ENCODE measurements at places on chromosomes 16 and 17.

- no peak for DNase-seq
Measured at GRCh38 chr16:11032922-11033291, 88.5 kb downstream of the CLEC16A start.

- DNase-seq: no peak
Measured at GRCh38 chr17:29962656-29963055, 21.2 kb downstream of the EFCAB5 start.

DNA sequence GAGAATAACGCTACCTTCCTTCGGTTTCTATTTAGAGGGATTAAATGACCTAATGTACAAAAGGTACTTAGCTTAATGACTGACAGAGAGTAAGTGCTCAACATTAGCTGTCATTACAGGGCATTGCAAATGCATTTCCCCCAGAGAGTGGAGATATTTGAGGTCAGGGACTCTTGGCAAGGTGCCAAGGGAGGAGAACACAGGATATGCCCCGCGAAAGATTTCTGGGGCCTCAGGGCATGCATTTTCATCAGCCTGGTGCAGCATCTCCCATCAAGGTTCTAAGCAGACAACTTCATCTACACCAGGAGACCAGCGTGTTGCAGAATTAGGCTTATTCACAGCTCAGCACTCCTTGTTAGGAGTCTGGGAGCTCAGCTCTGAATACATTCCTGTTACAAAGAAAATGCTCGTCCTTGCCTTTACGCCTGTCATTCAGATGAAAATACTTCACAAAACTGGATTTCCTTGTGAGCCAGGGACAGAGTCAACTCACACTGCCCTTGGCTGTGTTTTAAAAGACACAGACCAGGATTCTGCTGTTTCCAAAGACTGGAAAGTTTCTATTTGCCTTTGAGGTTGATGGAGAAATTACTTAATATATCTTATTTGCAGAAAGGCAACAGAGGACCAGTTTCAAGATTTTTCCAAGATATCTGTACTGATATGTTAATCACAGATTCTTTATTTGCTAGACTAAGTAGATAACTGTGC, 108.2 kb downstream of the VAT1L start:
- DNase-seq: no peak

DNA sequence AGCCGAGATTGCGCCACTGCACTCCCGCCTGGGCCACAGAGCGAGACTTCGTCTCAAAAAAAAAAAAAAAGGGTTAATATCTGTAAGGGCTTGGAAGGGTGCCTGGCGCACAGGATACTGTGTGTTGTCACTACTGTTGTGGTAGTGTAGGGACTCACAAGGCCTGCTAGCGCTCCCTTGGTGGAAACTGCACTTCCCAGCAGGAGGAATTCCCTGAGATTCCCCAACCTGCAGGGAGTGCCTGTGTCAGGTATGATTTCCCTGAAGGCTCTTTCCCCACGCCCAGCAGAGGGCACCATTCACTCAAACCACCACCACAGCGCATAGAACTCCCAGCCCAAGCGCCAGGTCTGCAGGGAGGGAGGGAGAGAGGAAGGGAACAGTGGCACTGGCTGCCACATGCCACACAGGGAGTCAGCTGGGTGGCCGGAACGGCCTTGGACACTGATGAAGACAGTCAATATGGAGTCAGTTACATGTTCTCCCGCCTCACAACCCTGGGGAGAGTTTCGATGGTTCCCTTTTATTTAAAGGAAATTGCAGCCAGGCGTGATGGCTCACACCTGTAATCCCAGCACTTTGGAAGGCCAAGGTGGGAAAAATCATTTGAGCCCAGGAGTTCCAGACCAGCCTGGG, 32.7 kb upstream of the CDH1 start:
- DNase-seq: peak; percentile 93

- no peak for DNase-seq
Measured at GRCh38 chr17:37493249-37494027, 3.7 kb downstream of the DUSP14 start.

GRCh38 chr17:32899236-32900013, 22.5 kb upstream of the MYO1D start:
- no peak for DNase-seq

- DNase-seq: no peak
Measured at GRCh38 chr17:39965017-39965699, 2.4 kb downstream of the GSDMA start.

DNA sequence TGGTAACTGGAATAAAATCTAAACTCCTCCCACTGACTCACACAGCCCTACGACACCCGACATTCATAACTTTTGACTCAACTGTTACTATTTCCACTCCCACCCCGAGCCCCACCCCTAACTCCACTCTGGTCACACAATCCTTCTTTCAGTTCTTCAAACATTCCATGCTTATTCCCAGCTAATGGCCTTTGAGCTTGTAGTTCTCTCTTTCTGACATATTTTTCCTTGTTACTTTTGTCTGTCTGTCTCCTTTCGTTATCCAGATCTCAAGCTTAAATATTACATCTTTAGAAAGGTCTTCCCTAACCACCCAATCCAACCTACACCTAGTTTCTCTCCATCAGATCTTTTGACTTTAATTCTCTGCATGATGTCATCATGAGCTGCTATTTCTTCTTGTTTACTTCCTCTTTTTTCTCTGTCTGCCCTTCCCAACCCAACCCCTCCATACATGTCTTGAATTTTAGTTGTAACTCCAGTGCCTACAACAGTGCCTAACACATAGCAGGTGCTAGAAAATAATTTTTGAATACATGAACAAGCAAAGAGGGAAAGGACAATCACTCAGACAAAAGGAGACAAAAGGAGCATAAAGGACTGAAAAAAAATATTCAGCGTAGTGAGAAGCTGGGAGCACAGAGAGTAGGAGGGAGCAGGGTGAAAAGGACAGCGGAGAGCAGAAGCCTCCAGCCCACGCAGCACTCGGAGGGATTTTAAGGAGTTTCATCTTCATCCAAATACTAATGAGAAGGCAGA, 65.2 kb upstream of the SMIM36 start:
- no peak for DNase-seq
